AG04450 (cell line): ENCODE measurements at places on chromosomes 2 and 18. TPM values are rescaled to one million over a fixed set of nuclear protein-coding genes. Genes with fewer than 3 reads are reported as not detected.

G6PC2 gene
- not detected in 2 replicates for polyA plus RNA-seq

DNA sequence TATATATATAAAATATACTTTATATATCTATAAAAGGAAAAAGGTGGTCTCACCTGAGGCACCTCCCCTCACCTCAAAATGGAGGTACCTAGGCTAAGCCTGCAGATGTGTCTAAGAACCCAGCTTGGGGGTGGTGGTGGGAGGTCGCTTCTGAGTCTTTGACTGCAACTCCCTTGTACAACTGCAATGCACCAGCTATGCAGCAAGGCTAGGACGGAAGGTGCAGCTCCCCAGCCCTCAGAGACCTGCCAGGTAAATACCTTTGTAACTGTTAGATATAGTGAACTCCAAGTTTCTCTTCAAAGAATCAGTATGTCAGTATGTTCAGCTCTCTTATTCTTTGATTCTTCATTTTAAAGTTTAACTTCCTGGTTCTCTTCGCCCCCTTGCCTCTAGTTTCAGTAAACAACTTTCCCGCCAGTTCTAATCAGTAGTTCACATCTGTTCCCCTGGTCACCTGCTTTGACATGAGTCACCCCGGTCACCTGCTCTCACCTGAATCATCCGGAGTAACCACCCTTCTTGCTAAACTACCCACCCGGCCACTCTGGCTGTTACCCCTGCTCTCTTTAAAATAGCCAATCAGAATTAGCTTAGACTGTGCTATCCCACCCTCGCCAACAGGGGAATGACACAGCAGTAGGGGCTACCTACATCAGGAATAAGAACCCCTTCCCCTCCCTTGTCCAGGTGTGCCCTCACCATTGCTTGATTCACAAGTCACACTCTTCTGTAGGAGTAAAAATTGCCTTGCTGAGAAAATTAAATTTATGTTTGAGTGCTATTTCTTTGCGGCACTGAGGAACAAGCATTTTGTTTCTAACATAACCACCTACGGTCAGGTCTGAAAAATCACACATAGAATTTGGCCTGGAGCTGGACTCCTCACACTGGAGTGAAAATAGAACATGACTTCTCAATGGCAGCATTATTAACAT is 24.7 kb upstream of the IMPA2 start:
- DNase-seq: no peak

PLCL1 gene
- 0.22 and 0.43 TPM in 2 replicates for polyA plus RNA-seq

DNA sequence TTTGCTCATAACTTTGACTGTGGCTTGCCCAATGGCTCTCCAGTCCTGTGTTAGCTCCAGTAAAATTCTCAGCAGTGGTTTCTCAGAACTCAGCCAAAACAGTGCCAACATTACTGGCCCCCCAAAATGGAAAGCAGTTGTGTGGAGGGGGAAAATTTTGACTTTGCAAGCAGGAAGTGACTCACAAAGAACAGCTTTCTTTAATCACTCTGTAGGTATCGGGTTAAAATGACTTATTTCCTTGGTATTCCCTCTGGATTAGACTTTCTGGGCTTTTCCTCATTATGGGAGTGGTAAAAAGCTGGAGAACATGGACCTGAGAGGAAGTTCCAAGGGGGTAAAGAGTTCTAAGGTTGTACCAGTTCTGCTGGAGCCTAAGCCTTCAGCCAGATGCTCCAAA is 175.7 kb upstream of the RND3 start:
- DNase-seq: peak; percentile 72

DNA sequence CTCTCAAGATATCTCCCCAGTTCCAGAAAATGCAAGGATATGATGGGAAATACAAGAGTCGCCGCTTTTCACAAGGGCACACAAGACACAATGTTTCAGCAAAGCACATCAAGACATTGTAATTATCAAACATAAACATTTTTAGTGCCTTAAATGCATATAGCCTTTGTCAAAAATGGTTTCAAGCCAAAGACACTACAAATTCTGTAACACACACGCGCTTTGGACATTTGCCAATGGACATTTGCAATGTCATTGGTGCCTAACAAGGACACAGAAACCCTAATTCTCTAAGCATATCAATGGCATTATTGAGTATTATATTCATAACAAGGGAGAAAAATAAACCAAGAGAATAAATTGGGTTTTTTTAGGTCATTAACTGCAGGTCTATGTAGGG is 16.1 kb downstream of the ADD2 start:
- no peak for DNase-seq

RGPD3 gene
- polyA plus RNA-seq: 0.07 and 0.15 TPM in 2 replicates

DNA sequence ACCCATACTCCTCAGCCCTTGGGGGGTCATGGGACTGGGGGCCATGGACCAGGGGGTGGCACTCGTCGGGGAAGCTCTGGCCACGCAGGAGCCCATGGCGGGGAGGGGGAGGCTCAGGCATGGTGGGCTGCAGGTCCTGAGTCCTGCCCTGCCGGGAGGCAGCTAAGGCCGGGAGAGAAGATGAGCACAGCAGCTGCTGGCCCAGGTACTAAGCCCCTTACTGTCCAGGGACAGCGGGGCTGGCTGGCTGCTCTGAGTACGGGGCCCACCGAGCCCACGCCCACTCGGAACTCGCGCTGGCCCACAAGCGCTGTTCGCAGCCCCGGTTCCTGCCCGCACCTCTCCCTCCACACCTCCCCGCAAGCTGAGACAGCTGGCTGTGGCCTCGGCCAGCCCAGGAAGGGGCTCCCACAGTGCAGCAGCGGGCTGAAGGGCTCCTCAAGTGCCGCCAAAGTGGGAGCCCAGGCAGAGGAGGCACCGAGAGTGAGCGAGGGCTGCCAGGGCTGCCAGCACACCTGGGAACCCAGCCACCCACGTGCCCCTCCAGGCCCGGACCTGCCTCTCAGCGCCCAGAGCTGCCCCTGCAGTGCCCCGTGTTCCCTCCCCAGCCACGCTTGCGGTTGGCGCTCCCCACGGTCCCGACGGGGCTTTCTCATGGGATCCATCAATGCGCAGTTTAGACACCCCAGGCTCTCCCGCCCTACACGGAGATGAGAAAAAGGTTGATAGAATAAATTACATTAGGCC is 33.6 kb upstream of the ZNF236 start:
- DNase-seq: no peak

- DNase-seq: no peak
These were observed 103.5 kb upstream of the TRIB2 start for GRCh38 chr2:12613137-12613835.

DNA sequence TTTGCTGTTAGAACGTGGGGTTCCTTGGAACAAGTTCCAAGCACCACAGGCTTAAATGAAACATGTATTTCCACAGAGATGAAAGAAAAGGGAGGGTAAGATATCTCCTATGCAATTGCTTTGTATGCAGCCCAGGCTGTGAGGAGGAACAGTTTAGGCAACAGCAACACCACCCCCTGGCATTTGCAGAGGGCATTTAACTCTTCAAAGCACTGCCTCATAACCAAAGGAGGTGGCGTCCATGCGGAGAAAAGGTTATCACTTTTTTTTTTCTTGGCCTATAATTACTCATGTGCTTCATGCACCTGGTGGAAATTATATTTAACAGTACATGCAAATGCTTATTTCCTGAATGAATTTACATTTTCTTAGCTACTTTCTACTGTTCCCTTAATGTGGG is 286.0 kb downstream of the LPIN1 start:
- DNase-seq: no peak

- DNase-seq: no peak
These were observed 141.8 kb downstream of the MEIS1 start for GRCh38 chr2:66576561-66577320.

DNA sequence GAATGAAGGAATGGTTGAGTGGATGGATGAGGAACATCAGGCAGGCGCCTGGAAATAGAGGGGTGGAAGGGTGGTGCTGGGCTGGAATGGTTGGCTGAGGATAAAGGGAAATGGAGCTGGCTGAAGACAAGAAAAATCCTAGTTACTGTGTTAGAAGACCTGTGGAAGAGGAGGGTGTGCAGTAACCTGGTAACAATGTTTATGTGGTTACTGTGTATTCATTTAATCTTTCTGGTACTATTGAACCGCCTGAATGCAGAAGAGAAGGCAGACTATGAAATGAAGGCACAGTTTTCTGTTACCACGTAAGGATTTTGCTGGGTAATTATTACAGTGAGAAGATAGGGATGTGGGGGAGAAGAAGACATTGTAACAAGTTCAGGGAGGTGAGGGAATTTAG is 110.3 kb upstream of the MGAT5 start:
- no peak for DNase-seq

DNA sequence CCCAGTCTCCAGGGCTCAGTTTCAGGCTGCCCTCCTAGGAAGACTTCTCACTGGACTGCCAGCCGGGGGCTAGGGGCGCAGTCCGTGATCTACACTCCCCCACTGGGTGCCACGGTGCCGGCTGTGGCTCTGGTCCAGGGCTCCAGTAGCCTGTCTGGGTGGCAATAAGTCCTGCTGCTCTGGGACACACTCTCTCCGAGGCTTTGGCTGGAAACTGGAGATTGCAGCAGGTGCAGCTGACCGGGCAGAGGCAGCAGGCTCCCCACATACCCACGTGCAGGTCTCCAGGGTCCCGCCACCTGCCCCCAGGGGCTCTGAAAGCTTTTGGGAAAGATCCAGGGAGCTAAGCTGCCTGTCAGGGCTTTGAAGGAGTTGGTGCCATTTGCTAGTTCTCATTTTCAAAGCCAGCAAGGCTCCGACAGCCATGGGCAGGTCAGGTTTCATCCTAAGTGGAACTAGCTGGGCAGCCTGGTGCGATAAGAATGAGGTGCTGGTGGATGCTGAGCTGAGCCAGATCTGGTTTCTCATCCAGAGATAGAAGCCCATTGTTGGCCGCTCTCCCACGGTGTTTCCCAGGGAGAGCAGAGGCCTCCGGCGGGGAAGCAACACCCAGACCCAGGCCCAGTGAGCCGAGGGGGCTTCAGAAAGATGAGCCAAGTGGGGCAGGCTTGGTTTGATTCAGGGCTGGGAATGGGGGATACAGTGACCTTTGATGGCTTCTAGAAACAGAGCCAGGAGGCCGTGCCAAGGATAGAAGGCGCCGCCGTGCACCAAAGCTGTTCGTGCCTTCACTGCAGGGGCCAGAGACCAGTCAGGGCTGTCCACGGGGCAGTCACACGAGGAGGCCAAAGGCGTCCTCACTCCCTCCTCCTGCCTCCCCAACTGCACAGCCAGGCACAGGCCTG is 141.7 kb upstream of the GPC1 start:
- no peak for DNase-seq

RTP5 gene
- not detected in 2 replicates for polyA plus RNA-seq

CFAP210 gene
- polyA plus RNA-seq: not detected in 2 replicates

TSGA10 gene
- polyA plus RNA-seq: 1.4 and 1.8 TPM in 2 replicates

IL37 gene
- not detected in 2 replicates for polyA plus RNA-seq

DNA sequence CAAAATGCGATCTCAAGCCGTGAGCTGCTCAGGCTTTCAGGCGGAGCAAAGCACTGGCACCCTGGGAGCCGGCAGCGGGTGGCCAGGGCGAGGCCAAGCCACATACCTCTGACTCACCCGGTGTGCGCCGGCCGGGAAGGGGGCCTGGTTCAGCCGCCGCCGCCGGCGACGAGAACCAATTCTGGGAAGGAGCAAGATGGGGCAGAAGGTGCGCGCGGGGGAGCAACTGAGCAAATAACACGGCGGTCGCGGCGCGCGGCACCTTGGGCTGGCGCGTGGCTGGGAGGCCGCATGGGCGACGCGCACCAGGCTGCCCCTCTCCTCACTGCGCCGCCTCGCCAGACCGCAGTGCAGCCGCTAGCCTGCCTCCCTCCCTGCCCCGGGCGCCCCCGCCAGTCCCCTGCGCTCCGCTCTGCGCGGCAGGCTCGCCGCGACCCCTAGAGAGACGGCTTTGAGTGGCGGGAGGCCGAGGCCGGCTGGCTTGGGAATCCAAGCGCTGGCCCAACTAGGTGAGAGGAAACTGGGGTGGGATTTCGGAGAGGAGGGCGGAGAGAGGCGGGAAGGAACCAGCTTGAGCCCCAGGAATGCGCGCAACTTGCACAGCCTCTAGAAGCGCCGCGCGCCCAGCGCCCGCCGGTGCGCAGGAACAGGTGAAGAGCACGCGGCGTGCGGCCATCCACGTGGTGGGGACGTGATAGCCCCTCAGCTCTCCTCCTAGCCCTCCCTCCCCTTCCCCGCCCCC is 3.2 kb downstream of the NRP2 start:
- DNase-seq: no peak

GRCh38 chr18:55585920-55586561 is 2.0 kb downstream of the TCF4 start:
- DNase-seq: no peak

SGO2 gene
- 3.7 and 8.4 TPM in 2 replicates for polyA plus RNA-seq
